Esophagus muscularis mucosa (tissue), 4 donors: ENCODE measurements at places on chromosomes 16 and 17.

DNA sequence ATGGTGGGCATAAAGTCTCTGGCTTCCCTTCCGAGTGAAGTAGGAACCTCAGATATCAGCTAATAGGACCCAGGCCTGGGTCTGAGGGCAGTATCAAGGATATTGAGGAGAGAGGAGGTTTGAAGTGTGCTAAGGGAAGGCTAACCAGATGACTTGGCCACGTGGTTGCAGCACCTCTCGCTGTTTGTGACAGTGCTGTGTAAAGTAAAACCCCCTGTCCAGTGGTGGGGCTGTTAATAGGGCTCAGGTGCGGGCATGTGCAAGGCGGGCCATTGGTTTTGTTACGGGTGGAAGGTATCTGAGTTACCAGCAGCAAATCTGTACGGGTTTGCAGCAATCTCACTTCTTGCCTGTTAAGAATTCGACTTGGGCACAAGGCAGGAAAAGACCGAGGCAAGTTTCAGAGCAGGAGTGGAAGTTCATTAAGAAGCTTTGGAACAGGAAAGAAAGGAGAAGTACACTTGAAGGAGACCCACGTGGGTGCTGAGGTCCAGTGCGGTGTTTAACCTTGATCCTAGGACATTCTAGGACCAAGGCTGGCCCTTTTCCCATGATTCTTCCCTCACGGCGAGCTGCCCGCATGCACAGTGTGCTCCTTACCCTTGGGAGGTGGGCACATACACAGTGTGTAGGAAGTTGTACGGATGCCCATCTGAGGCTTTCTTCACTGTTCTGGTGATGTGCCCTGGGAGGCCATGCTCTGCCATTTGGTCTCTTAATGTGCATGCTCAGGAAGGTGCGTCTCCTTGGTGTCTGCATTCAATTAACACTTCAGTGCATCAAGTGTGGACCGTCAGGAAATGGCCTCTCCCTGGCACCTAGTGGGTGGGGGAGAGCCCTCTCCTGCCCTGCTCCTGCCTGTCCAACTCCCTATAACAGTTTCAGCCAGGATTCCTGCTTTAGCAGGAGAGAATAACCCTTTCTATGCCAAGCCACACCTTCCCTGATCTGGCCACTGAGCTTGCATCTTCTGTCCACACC is 20.3 kb downstream of the SGF29 start:
- no peak overlapping the region for H3K27ac ChIP-seq
- DNase-seq: no peak
- H3K36me3 ChIP-seq: no peaks in the 10 kb centered on the region

DNA sequence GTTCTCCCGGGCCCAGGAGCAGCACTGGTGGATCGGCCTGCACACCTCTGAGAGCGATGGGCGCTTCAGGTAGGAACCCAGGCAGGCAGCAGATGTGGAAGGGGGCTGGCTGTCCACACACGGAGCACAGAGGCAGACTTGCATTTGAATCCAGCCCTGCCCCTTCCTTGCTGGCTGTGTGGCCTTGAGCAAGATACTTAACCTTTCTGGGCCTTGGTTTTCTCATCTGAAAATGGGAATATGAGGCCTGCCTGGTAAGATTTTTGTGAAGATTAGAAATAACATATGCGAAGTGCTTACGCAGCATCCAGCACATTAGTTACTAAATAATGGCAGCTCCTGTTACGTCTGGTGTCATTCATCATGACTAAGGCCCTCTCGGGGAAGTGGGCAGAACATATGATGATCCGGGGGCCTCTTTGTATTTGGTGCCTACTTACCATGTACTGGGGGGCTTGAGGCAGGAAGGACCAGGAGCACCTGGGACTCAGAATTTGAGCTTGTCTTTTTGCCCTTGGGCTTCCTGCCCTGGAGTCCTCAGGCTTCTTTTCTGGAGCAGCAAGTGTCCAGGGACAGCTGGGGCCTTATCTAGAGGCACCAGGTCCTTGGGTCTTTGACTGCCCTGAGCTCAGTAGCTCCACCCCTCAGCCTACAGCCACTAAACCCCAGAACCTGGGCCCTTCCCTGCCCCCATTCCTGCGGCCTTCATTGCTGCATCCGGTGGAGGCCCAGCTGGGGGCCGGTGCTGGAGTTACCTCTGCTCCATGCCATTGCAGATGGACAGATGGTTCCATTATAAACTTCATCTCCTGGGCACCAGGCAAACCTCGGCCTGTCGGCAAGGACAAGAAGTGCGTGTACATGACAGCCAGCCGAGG is 53.8 kb downstream of the MRC2 start:
- DNase-seq: no peak
- no peak overlapping the region for H3K27ac ChIP-seq
- H3K4me3 ChIP-seq: no peak overlapping the region
- H3K36me3 ChIP-seq: peaks cover 12% of the 10 kb centered on the region
- H3K27me3 ChIP-seq: no peaks in the 10 kb centered on the region
- no peaks in the 10 kb centered on the region for H3K4me1 ChIP-seq

DNA sequence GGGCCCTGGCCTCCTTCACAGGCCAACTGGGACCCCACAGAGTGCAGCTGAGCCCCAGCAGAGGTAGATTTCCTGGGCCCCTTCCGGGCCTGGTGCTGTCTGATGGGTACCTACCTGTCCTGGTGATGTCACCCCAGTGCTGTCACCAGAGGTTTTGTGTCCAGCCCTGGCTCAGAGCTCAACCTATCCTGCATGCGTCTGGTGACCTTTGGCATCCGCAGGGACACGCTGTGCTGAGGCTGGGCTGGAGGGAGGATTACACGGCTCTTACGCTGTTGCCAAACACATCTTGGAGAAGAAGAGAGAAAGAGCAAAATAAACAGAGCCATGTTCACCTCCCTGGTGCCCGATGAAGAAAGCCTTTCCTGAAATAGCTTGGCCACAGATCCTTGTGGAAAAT is 70.6 kb upstream of the MED9 start:
- H3K27ac ChIP-seq: no peak overlapping the region
- no peaks in the 10 kb centered on the region for H3K36me3 ChIP-seq
- no peaks in the 10 kb centered on the region for H3K4me1 ChIP-seq
- DNase-seq: no peak
- no peak overlapping the region for H3K4me3 ChIP-seq

DNA sequence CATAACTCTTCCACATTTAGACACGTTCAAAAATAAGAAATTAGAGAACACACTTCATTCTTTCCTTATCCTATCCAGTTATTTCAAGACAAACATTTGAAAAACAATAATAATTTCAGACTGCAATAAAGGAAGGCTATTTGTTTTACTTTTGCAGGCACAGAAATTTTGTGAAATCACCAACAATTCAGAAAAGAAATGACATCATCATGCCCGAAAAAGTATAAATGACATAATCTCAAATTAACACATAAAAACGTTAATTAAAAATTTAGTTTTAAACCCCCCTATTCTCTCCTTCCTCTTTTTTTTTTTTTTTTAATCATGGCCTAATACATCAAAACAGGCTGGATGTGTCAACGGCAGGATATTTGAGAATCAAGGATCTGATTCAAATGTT is 468.4 kb upstream of the RBFOX1 start:
- no peaks in the 10 kb centered on the region for H3K4me1 ChIP-seq
- DNase-seq: no peak
- H3K36me3 ChIP-seq: no peaks in the 10 kb centered on the region
- no peaks in the 10 kb centered on the region for H3K27me3 ChIP-seq
- H3K27ac ChIP-seq: no peak overlapping the region

DNA sequence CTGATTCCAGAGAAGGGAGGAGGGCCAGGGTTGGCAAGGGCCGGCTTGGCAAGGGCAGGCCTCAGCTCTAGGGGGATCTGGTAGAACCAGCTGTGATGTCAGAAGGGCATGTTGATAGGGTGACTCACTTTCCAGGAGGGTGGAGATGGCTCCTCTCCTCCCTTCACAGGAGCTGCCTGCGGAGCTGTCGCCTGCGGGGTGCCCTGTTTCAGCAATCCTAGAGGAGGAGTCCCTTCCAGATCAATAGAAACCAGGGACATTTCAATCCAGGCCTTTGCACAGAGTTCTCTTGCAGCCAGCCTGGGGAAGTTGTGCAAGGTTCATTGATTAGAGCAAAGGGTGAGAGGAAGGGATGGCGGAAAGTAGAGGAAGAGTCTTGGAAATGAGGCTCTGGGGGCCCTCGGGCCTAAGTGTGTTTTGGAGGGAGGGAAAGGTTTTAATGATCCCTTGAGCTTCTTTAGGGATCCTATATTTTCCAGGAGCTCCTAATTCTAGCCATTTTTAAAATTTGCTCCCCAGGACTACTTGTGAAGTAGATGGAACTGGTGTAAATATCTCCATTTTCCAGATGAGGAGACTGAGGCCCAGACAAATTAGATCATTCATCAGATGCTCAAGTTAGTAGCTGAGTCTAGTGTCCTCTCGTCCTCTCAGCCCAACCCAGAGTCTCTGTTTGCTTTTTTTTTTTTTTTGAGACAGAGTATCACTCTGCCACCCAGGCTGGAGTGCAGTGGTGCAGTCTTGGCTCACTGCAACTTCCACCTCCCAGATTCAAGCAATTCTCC is 24.8 kb upstream of the CSNK2A2 start:
- H3K4me3 ChIP-seq: no peak overlapping the region
- DNase-seq: no peak
- no peaks in the 10 kb centered on the region for H3K27me3 ChIP-seq
- no peaks in the 10 kb centered on the region for H3K4me1 ChIP-seq

- no peak overlapping the region for H3K4me3 ChIP-seq
- peaks cover 6% of the 10 kb centered on the region for H3K4me1 ChIP-seq
- no peaks in the 10 kb centered on the region for H3K36me3 ChIP-seq
- no peak for DNase-seq
- H3K27me3 ChIP-seq: no peaks in the 10 kb centered on the region
Observed at GRCh38 chr16:85548375-85548774, 64.7 kb upstream of the GSE1 start.

DNA sequence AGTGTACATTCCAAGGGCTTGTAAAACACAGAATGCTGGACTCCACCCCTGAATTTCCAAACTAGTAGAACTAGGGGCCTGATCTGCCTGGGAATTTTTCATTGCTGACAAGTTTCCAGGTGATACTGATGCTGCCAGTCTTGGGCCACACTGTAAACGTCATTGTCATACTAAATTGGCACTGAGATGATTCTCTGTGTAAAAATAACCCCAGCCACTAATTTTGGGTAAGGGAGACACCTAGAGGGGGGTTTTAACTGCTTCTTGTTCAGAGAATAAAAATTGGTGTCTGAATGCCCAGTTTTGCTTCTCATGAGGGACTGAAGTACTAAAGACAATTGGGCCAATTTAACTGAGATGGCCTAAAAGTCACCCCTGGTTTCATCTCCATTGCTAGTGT is 5.0 kb upstream of the CDH13 start:
- H3K36me3 ChIP-seq: no peaks in the 10 kb centered on the region
- H3K4me3 ChIP-seq: no peak overlapping the region
- peaks cover 5% of the 10 kb centered on the region for H3K4me1 ChIP-seq

DNA sequence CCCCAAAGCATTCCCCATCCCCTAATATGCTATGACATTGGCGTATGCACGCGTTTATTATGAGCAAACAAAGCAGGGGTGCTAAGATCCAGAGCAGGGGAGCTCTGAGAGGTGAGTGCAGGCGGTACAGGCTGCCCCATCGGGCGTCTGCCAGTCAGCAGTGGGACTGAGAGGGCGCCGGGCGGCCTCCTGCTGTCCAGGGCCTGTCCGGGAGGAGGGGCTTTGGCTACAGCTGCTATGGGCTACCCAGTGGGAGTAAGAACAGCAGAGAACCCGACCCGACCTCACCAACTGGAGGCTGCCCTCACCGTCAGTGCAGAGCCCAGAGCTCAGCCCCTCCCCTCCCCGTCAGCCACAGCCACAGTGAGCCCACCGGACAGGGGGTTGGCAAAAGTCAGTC is 18.5 kb upstream of the AATK start:
- H3K27me3 ChIP-seq: no peaks in the 10 kb centered on the region
- no peak for DNase-seq
- no peaks in the 10 kb centered on the region for H3K4me1 ChIP-seq

DNA sequence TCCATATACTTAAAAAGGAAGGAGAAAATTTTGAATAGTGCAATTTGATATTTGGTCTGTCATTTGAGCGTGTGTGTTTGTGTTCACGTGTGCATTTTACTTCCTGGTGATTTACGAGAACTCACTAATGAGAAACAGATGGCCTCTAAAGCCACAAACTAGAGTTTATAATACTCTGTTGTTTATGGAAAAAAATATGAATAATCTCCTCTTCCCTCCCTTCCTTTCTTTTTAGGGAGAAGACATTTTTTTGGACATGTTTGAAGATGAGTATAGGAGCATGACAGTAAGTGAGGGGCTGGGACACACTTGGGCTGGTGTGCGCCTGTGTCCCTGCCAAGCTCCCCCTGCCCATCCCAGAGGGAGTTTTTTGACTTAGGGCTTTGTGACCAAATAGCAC is 102.7 kb downstream of the CLEC16A start:
- no peak for DNase-seq
- no peaks in the 10 kb centered on the region for H3K4me1 ChIP-seq
- H3K36me3 ChIP-seq: peaks cover 93% of the 10 kb centered on the region
- H3K27ac ChIP-seq: peak overlapping the region; percentile 38
- no peaks in the 10 kb centered on the region for H3K27me3 ChIP-seq
- no peak overlapping the region for H3K4me3 ChIP-seq

DNA sequence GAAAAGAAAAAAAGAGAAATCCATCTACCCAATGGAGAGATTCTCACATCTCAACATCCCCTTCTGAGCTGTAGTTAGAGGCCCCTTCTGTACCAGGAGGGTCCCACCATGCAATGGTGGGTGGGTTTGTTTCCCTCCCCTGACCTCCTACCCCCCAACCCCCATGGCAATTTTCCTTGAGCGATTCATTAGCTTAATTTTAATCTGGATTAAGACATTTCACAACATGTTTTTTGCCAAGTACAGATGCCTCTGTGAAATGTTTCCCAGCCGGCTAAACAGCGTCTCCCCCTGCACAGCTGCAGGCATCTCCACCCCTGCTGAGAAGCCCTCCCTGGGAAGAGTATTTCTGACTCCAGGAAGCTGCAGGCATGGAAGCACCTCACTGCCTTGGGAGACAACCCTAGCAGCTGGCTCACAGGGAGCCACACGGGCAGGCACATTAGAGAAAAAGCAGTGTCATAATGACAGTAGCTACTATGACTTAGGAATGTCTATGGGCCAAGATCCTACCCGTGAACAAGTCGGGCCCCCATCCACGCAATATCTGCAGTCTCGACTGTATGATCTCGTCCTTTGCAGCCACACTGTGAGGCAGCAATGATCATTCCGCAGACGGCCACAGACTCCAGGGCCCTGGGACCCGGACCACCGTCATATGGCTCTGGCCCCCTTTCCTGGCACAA is 117.3 kb downstream of the ADCY9 start:
- no peak for DNase-seq
- H3K36me3 ChIP-seq: no peaks in the 10 kb centered on the region
- H3K4me1 ChIP-seq: peaks cover 14% of the 10 kb centered on the region

- peak overlapping the region; percentile 35 for H3K27ac ChIP-seq
- DNase-seq: peak; percentile 34
Observed at GRCh38 chr17:50763716-50764475, 3.4 kb downstream of the ANKRD40CL start.

GRCh38 chr17:59221159-59221847 is 992 bp downstream of the GDPD1 start:
- H3K27ac ChIP-seq: peak overlapping the region; percentile 79
- peaks cover 12% of the 10 kb centered on the region for H3K4me1 ChIP-seq
- no peaks in the 10 kb centered on the region for H3K36me3 ChIP-seq
- no peaks in the 10 kb centered on the region for H3K27me3 ChIP-seq
- H3K4me3 ChIP-seq: peak overlapping the region; percentile 71

GRCh38 chr17:19955099-19955498 is 22.5 kb downstream of the AKAP10 start:
- peaks cover 42% of the 10 kb centered on the region for H3K4me1 ChIP-seq
- H3K27me3 ChIP-seq: no peaks in the 10 kb centered on the region
- H3K4me3 ChIP-seq: no peak overlapping the region
- DNase-seq: no peak
- no peak overlapping the region for H3K27ac ChIP-seq
